ENCODE measurements at places on chromosomes 4 and X.

DNA sequence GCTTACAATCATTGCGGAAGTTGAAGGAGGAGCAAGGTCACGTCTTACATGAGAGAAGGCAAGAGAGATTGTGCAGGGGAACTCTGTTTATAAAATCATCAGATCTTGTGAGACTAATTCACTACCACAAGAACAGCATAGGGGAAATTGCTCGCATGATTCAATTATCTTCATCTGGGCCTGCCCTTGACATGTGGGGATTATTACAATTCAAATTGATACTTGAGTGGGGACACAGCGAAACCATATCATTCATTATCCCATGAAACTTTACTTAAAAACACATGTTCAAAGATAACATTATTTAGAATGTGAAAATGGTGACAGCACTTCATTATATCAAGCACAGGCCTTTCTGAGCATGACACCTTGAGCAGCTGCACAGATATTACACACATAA, 1087.8 kb downstream of the C4orf33 start:
- DNase-seq: no peak
- no peaks in the 10 kb centered on the region for H3K4me1 ChIP-seq
- no peak overlapping the region for H3K27ac ChIP-seq
- H3K4me3 ChIP-seq: no peak overlapping the region
- no peaks in the 10 kb centered on the region for H3K27me3 ChIP-seq

DNA sequence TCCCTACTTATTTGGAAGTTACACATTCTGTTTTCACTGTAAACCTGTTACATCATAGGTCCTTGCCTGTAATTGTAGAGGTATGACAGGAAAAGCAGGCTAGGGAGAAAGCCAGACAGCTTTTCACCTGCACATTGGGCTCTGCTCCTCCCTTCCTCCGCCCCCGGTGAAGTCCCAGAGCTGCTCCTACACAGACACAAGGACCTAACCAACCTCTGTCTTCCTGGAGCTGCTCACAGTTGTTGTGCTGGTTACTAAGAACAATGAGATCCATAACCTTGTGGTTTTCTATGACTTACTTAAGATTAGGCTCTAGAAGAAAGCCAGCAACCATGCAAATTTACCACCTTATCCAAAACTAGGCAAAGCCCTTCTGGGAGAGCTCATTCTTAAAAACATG, 40.0 kb downstream of the MOSPD2 start:
- no peaks in the 10 kb centered on the region for H3K4me1 ChIP-seq
- no peak overlapping the region for H3K27ac ChIP-seq
- H3K27me3 ChIP-seq: no peaks in the 10 kb centered on the region
- DNase-seq: no peak

DNA sequence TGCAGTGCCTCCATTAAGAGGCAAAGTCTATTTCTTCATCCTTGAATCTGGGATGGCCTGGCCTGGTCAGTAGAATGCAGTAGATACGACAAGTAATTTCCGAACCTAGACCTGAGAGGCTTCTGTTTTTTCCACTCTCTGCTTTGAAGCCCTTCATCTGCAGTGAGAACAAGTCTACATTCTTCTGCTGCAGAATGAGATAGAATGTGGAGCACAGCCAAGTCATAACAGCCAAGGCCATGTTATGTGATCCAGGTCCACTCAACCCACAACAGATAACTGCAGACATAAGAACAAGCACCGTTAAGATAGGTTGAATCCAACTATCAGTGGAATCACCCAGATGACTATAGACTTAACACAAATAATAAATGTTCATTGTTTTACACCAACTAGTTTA, 1297.7 kb downstream of the C4orf33 start:
- H3K27ac ChIP-seq: no peak overlapping the region
- DNase-seq: no peak
- no peak overlapping the region for H3K4me3 ChIP-seq
- H3K4me1 ChIP-seq: no peaks in the 10 kb centered on the region

DNA sequence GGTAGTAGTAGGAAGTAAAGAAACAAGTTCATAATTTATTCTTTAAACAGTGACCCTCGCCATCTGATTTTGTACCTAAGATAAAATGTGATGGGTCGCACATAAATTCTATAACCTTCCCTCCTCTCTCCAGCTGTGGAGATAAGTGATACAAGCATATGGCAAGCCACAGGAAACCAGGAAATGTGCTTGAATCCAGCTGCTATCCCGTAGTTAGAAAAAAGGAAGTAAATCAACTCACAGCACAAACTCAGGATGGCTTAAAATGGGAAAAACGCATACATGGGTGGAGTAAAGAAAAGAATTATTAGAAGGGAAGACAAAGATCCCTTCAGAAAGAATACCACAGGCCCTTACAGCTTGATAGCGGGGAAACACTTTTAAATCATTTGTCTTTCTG, 78.2 kb downstream of the ZNF827 start:
- no peak overlapping the region for H3K4me3 ChIP-seq
- H3K4me1 ChIP-seq: peaks cover 8% of the 10 kb centered on the region
- DNase-seq: no peak
- H3K27ac ChIP-seq: no peak overlapping the region

- H3K27ac ChIP-seq: no peak overlapping the region
- H3K27me3 ChIP-seq: no peaks in the 10 kb centered on the region
- no peak for DNase-seq
- no peaks in the 10 kb centered on the region for H3K36me3 ChIP-seq
- H3K4me1 ChIP-seq: no peaks in the 10 kb centered on the region
Measured at GRCh38 chr4:135605076-135605475, 1403.5 kb upstream of the PABPC4L start.

- no peaks in the 10 kb centered on the region for H3K27me3 ChIP-seq
- no peak overlapping the region for H3K4me3 ChIP-seq
Measured at GRCh38 chr4:8494983-8495548, 54.5 kb downstream of the TRMT44 start.

DNA sequence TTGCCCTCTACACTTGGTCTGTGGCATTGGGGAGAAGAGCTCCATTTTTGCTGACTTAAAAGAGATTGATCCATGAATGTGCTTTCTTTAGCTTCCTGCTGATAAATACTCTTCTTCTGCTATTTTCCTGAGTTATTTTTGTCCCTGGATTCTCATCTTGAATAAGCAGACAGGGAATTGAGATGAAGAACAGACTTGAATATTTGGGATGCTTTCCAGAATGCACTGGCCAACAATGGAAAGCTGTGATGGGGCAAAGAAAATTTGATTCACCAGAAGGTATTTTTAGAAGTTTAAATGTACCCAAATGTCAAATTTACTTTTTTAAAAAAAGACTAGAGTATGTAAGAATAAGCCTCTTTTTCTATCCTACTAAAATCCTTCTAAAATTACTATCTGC, 309.9 kb upstream of the PPP1R2C start:
- H3K4me1 ChIP-seq: no peaks in the 10 kb centered on the region
- no peaks in the 10 kb centered on the region for H3K27me3 ChIP-seq
- no peak for DNase-seq
- H3K4me3 ChIP-seq: no peak overlapping the region
- H3K36me3 ChIP-seq: peaks cover 17% of the 10 kb centered on the region
- H3K27ac ChIP-seq: no peak overlapping the region

GRCh38 chr4:187258651-187259401, 535.2 kb upstream of the FAT1 start:
- no peak overlapping the region for H3K27ac ChIP-seq
- no peak overlapping the region for H3K4me3 ChIP-seq

DNA sequence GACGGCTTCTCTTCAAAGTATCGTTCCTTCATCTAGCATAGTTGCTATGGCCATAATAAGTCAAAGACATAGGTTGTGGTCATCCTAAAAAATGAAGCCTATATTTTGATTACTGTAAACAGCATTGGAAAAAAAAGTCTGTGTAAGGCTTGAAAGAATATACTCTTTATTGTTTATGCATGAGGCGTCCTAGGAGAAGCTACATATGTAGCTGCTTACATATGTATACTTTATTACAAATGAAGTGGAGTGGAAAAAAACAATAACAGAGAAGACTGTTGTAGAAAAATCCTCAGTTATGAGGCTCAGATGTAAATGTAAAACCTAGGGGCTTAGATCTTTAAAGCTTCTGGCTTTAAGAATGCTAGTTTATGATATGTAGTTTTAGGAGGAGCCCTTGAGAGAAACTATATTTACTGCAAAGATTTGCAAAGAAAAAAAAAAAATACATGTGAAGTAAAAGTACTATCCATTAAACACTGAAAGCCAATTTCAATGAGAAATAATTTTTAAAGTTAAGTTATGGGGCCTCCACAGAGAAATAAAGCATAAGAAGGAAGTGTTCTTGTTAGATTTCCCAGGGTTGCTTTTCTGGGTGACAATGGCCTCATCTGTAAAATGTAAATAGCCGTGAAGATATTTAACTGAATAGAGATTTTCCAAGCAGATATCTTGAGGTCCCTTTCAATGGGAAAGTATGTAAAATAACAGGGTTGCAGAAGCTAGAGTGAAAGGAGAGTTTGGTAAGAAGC, 598.2 kb downstream of the TRIML1 start:
- H3K4me3 ChIP-seq: no peak overlapping the region
- H3K27me3 ChIP-seq: no peaks in the 10 kb centered on the region
- no peak overlapping the region for H3K27ac ChIP-seq
- no peaks in the 10 kb centered on the region for H3K4me1 ChIP-seq
- H3K36me3 ChIP-seq: peaks cover 1% of the 10 kb centered on the region
- no peak for DNase-seq

All from H9 (cell line).